Activated CD8-positive, alpha-beta memory T cell treated with anti-CD3 and anti-CD28 coated beads for 1 hour (primary cell): ENCODE measurements at places on chromosomes 2 and 18.

GRCh38 chr2:179141206-179141605, 91.3 kb upstream of the CCDC141 start:
- DNase-seq: no peak

DNA sequence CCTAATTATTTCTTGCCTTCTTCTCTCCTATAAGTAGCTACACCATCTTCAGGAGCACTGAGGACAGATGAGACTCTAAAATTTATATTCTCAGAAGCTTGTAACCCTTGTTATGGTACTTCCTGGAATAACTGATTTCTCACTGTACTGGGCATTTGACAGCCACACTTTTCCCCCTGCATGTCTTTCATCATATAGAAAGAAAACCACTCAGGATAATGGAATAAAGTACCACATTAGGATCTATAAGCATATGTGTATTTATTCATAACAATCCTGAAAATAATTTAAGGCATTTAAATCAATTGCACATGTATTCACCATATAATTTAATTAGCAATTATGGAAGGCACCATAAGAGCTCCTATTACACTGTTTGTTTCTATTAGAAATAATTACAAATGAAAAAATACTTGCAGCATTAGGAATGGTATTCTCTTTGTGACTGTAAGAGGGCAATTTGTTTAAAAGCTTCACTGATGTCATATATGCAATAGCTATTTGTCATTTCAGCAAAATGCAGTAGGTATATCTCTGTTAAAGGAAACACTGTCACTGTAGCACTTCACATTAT, 216.9 kb upstream of the FSHR start:
- no peak for DNase-seq

DNA sequence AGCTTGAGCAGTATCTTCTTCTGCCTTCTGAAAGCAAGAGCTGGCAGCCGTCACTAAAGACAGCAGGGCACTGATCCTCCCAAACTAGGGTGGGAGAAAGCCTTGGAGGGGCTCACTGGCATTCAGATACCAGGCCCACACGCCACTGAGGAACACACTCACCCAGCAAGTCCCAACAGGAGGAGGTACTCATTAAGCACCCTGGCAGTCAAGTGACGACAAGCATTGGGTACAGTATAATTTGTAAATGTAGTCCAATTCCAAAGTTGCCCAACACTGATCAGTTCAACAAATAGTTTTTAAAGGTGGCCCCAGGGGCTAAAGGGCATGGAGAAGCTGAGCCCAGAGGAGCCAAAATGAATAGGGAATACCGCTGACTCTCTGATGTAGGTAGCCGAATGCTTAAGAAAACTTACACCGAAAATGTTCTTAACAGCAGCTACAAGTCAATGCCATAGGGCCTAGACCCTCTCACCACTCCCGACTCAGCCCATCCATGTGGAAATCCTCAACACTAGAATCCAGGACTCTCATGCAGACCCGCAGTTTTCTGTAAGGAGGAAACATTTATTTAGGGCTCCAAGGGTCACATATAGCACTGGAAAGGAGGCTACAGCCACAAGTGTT, 9.9 kb downstream of the LIMS2 start:
- DNase-seq: no peak

- DNase-seq: no peak
These were observed 520.6 kb downstream of the METTL4 start for GRCh38 chr18:2050702-2051201.

- DNase-seq: no peak
These were observed 439.8 kb upstream of the LYPD1 start for GRCh38 chr2:133109772-133110171.

GRCh38 chr2:136234261-136234660, 116.3 kb upstream of the CXCR4 start:
- DNase-seq: no peak

GRCh38 chr2:31931916-31932315, 78.9 kb downstream of the MEMO1 start:
- no peak for DNase-seq

GRCh38 chr2:133986881-133987795, 266.7 kb upstream of the MGAT5 start:
- no peak for DNase-seq

- DNase-seq: no peak
These were observed 199.2 kb downstream of the EPHA4 start for GRCh38 chr2:221372907-221373306.

DNA sequence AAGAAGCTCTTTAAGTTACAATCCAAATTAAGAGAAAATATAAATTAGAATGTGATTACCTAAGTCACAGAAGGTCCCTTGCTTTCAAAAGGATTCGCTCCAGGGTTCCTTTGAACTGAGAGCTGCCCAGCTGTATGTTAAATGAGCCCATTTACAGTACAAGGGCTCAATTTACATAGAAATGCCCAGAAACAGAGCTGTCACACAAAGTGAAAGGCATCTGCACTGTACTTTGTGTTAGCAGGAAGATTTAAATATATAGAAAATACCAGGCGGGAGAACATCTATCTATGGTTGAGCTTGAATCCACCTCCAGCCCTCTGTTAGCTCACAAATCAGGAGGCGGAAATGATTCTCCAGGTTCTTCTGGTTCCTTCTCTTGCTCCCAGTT, 272.9 kb downstream of the PAX3 start:
- no peak for DNase-seq

GRCh38 chr2:123540291-123540690, 484.8 kb upstream of the CNTNAP5 start:
- DNase-seq: no peak

- no peak for DNase-seq
These were observed 55.5 kb downstream of the ARHGAP28 start for GRCh38 chr18:6785001-6785400.

DNA sequence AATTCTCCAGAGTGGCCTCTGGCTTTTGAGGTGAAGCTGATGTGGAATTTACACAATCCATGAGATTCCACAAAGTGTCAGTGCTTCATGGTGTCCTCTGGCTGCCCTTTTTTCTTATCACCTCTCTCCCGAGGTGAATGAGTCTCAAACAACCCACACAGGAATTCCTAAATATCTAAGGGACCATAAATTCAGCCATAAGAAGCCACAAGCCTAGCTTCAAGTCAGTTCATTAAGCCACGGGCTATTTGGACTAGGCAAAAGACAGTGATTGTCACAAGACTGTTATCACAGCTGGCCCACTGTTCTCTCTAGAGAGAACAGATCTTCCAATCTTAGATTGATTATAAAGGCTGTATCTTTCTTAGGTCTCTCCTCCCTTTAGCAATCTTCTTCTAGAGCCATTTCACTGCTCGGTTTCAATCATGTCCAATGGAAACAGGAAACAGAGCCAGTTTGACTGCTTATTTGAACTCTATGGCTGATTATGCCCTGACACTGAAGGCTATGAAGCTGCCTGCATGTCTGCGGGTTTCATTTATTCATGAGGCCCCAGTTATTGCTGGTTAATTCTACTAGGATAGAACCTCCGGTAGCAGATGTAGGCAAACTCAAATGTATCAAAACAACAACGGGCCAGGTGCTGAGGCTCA, 4.1 kb downstream of the NEMP2 start:
- DNase-seq: no peak

DNA sequence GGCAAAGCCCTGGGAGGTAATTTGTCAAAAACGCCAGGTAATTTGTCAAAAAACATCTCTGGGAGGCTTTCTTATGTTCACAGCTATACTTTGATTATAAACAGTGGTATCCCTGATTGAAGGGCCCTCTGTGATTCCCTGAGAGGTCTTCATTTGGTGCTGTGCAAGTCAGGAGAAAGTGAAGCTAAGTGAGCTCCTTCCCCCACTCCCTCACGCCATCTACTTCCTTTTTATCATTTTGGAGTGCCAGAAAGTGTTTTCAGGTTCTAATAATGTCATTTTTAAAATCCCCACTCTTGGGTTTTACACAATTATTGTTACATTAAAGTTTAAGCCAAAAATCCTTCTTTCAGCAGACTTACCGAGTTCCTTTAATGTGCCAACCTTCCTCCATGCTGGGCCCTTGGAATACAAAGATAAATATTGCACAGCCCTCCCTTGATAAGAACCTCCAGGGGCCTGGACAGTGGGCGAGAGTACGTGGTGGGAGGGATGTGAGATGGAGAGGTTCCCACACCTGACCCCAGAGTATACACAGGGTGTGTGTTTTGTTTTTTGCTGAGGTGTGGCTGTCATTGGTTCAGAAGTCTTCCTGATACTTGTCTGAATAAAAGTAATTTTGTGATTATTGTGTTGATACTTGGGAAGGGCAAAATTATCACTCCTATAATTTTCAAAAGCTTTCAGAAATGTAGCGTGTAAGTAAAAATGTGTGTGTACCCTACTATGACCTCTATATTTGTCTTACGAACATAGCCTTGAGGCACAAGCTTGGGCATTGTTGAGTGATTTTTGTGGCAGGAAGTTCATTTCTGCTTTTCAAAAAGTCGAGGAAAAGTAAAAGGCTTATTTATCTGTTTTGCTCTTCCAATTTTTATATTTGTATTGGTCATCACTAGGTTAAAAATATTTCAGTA, 8.2 kb downstream of the MAPRE2 start:
- DNase-seq: no peak

DNA sequence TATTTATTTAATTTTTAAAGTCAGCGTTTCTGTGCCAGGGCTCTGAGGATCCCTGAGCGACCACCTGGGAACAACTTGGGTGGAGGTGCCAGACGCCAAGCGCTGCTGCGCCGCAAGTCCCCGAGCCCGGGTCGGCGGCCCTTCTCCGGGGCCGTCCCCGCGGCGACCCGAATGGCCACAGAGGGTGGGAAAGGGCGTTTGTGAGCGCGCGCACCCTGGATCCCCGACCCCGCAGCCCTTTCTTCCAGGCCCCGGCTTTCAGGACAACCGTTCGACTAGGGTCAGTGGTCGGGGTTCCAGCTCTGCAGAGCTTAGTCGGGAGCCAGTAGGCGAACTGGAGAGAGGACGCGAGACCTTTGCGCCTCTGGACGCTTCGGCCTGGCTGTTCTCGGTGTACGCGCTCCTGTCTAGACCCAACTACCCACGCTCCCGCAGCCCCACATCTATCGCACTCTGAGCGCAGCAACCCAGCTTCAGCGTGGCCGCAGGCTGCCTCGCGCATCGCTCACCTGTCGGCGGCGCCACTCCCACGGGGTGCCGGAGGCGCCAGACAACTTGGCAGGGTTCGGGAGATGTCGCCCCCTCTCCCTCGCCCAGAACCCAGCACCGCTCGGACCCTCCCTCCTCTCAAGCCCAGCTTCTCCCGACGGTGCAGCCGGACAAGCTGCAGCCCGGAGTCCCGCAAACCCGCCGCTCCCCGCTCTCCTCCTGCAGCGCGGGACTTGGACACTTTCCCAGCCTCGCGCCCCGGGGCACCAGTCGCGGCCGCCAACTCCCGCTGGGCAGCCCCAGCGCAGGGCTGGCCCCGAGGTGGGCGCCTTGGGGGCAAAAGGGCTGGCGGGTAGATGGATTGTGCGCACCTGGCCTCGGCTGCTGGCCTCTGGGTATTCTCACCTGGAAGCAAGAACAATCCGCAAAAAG, 758 bp downstream of the LYPD1 start:
- DNase-seq: no peak

DNA sequence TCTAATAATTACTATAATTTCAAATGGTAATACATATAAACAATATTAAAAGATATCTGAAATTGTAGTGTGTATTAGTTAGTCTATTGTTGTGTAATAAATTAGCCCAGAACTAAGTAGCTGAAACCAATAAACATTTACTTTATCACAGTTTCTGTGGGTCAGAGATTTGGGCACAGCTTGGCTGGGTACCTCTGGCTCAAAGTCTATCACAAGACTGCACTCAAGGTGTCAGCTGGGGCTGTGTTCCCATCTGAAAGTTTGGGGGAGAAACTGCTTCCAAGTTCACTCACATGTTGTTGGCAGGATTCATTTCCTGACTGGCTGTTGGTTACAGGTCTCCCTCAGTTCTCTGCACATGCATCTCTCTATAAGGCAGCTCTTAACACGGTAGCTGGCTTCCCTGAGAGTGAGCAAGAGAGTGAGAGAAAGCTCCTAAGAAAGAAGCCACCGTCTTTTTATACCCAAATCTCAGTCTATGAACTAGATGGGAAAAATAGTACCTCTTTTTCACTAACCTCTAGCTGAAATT, 25.6 kb upstream of the WIPF1 start:
- DNase-seq: no peak

GRCh38 chr2:128792476-128793054, 473.9 kb upstream of the HS6ST1 start:
- DNase-seq: no peak

DNA sequence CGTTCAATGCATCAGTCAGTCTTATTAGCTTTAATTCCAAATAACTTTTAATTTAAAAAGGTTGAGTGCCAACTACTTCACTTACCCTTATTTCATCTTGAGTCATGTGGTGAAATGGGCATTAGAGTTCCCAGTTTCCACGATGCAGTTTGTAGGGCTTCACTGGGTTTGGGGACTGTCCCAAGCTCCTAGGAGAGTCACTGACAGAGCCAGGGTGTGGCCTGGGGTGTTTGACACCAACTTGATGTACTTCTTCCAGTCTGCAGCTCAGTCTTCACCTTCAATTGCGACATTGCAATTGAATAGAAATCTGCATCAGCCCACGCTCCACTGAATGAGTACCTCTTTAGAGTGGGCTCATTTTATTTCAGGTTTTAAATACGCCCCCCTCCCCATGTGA, 165.3 kb downstream of the ARL4C start:
- no peak for DNase-seq

- DNase-seq: no peak
These were observed 1287.8 kb upstream of the TMEFF2 start for GRCh38 chr2:193482557-193482956.

GRCh38 chr2:174717273-174717672, 47.0 kb downstream of the CHRNA1 start:
- DNase-seq: no peak

- DNase-seq: no peak
These were observed 545 bp downstream of the MPP4 start for GRCh38 chr2:201697899-201698298.

DNA sequence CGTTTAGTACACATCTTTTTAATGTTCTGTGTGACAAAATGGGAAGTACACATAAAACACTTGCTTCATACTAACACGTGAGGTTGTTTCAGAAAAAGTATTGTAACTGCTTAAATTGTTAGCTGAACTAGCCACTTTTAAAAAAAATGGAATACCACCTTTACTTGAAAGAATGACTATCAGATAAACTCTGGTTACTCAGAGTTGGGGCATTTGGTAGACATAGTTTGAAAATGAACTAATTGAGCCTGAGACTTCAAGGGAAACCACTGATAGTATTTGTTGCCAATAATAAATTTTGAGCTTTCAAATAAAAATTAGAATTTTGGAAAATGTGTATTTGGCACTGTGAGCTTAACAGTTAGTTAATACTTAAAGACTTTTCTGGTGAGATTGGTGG, 103.0 kb upstream of the FBXO11 start:
- no peak for DNase-seq
